ENCODE measurements at places on chromosomes 13 and 19.
A peak's percentile ranks its signal among the peaks of the same experiment; 100 is the strongest.

DNA sequence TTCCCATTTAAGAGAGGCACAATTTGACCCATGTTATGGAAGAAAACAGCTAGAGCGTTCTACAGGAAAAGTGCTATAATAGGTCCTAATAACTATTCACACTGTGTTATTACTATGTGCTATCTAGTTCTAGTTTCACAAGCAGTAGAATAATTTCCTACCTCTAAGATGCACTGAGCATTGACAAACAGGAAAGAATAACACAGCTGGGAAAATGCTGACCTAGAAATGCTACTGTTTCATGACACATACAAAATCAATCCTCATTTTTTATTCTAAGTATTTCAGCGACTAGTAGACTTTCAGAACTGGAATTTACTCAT is 259.5 kb downstream of the ITGBL1 start:
- DNase-seq: no peak

GRCh38 chr13:110259651-110260050 is 47.3 kb downstream of the COL4A1 start:
- no peak for DNase-seq

DNA sequence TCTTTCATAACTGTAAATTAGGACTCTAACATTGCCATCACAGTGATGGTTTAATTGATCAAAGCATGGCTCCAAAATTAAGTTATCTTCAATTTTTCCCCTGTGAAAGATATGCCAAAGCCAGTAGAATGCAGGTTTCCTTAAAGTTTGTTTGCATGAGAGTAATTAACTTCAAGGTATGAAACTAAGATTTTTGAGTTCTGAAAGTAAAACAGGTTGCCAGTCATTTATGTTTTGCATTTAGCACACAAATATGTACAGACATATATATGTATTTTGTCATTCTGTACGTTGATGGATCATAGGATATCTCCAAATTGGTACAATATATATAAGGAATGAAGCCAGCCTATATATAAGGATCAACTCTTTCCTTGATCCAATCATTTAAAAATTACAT is 23.6 kb upstream of the NDFIP2 start:
- DNase-seq: no peak

GRCh38 chr19:58450856-58451357 is 515 bp upstream of the ZNF324B start:
- no peak for DNase-seq

DNA sequence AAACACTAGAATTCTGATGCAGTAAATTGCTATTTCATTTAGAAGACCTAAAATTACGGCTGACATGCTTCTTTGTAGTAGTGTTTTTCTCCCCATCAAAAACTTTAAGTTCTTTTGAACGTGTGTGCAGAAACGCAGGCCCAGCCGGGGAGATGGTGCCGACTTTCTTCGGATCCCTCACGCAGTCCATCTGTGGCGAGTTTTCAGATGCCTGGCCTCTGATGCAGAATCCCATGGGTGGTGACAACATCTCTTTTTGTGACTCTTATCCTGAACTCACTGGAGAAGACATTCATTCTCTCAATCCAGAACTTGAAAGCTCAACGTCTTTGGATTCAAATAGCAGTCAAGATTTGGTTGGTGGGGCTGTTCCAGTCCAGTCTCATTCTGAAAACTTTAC is 98.3 kb downstream of the TNFRSF19 start:
- no peak for DNase-seq

- DNase-seq: no peak
These were observed 141.0 kb downstream of the RAP2A start for GRCh38 chr13:97574926-97575325.

DNA sequence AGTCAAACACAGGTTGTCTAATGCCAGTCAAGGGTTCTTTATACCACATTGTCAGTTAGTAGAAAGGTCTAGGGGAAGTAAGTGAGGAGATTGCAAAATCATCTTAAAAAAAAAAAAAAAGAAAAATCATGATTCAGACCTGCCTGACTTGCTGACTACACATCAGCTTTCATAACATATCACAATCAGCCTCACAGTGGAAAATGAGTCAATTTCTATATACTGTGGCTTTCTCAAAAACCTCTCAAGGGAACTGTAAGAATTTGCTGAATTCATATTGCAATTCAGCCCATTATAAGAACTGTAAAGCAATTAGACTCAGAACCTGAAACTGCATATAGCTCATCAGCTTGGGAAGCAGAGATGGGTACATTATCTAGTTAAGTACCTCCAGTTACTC is 75.3 kb upstream of the GPC6 start:
- DNase-seq: no peak

- DNase-seq: no peak
These were observed 57.1 kb downstream of the GPALPP1 start for GRCh38 chr13:45046445-45046844.

- DNase-seq: no peak
These were observed 826 bp upstream of the BSG start for GRCh38 chr19:571566-571974.

GRCh38 chr13:96279904-96280303 is 190.0 kb downstream of the HS6ST3 start:
- DNase-seq: no peak

- DNase-seq: no peak
These were observed 82.5 kb upstream of the FGF14 start for GRCh38 chr13:102484329-102484728.

GRCh38 chr19:28727480-28728159 is 485.3 kb downstream of the UQCRFS1 start:
- no peak for DNase-seq

- no peak for DNase-seq
These were observed 14.2 kb downstream of the TSHZ3 start for GRCh38 chr19:31334849-31335624.

DNA sequence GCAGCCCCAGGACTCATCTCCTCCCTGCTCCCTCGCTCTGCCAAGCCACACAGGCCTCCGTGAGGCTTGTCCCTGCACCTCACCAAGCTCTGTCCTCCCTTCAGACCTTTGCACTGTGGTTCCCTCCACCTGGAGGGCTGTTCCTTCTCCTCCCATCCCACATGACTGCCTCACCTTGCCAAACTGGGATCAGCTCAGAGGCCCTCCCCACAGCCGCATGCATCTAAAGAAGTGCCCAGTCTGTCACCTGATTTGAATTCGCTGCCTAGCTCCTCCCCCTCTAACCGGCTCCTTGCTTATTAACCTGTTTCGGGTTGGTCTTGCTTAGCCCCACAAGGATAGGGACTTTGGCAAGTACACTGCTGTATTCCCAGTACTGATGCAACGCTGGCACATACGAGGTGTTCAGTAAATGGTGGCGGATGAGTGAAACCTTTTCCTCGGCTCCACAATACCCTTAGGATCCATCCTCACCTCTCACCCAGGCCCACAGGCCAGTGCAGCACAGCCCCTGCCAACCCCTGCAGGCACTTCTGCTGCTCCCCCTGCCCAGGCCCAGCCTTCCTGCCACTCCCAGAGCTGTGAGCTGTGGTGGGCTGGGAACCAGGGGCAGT is 4.4 kb downstream of the AKT2 start:
- no peak for DNase-seq

GRCh38 chr13:112894673-112895481 is 74.1 kb upstream of the MCF2L start:
- no peak for DNase-seq

DNA sequence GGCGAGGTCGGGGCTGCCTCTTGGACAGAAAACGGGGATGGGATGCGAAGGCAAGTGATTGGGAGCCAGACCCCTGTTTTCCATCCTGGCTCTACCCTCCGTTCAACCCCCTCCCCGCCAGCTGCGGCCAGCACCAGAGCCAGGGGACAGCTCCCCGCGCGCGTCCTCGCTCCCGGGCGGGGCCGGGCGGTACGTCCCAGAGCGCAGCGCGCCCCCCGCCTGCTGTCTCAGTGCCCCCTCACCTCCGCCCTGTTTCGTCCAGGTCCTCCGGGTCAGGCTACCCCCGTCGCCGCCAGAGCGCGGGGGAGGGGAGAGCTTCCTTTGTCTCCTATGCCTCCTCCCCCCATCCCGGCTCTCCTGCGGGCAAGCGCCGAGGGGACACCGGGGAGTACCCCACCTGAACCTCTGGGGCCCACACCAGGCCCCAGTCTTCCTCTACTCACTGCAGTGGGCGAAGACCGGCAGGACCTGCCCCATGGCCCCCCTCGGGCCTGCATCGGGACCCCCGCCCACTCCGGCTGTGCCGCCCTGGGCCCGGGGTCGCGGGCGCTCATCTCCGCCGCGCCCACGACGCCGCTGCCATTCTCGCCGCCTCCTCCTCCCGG is 396 bp downstream of the RTN2 start:
- DNase-seq: no peak

GRCh38 chr13:31996601-31997000 is 35.0 kb upstream of the FRY start:
- DNase-seq: no peak

GRCh38 chr13:42614436-42615035 is 40.6 kb downstream of the TNFSF11 start:
- DNase-seq: no peak

GRCh38 chr19:33396701-33397535 is 23.4 kb downstream of the CEBPG start:
- no peak for DNase-seq

DNA sequence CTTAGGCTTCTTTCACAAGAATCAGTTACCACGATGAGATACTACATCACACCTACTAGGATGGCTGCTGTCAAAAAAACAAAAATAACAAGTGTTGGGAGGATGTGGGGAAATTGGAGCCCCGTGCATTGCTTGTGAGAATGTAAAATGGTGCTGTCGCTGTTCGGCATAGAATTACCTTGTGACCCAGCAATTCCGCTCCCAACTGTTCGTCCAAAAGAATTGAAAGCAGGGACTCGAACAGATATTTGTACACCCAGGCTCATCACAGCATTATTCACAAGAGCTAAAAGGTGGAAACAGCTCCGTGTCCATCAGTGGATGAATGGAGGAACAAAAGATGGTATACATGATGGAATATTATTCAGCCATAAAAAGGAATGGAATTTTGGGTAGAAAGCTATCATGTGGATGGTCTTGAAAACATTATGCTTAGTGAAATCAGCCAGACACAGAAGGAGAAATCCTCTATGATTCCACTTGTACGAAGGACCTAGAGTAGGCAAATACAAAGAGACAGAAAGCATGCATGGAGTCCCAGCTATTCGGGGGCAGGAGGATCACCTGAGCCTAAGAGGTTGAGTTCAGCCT is 23.4 kb downstream of the PAK4 start:
- no peak for DNase-seq

- DNase-seq: peak; percentile 91
These were observed at the start of gene STXBP2 for GRCh38 chr19:7636691-7637373. Gene STXBP2 (plus strand): TSS chr19:7637110. CDS start chr19:7637150, 40 bp downstream.

- DNase-seq: no peak
These were observed 421.0 kb upstream of the TSHZ3 start for GRCh38 chr19:31770223-31770622.

DNA sequence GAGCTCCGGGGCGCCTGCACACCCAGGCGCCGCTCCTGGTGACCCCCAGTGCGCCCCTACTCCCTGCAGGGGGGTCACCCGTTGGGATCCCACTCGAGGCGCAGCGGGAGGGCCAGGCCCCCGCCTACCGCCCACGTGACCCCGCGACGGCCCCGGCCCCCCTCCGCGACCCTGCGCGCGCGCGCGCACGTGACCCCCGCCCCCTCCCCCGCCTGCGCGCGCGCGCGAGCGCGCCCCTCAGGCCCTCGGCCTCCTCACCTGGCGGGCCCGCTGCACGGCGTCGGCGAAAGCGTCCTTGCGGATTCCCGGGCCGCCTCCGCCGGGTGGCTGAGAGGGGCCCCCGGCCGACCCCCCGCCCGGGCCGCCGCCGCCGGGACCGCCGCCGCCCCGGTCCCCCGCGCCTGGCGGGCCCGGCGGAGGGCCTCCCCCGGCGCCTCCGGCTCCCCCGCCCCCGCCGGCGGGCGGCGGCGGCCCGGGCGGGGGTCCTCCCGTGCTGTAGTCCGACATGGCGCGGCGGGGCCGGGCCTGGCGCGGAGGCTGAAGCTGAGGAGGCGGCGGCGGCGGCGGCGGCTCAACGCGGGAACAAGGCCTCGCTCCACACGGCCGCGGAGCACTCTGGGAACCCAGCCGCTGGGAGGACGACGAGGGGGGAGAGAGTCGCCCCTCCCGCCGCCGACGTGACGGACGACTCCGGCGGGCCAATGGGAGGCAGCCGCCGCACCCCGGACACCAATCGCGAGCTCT is at the start of gene KHSRP:
Gene KHSRP, minus strand, starts transcription at position 617 of the 744 bp plus-strand sequence. Its CDS starts 110 bp downstream, at position 507.
- no peak for DNase-seq

DNA sequence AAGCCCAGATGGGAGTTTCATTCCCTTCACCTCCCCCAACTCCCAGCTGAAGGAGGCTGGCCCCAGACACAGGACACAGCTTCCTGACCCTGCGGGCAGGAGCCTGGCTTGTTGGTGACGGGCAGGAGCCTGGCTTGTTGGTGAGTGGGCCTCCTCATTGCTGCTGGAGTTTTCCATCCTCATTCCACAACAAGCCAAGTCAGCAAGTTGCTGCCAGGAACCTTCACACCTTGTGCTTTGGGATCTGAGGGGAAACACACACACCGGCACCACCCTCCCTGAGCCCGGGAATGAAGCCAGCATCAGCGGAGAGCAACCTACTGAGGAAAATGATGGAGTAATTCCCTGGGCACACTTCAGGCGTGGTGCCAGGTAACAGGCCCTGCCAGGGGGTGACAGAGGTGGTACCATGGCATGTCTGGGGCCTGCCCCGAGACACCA is 74.9 kb downstream of the ALOX5AP start:
- no peak for DNase-seq

DNA sequence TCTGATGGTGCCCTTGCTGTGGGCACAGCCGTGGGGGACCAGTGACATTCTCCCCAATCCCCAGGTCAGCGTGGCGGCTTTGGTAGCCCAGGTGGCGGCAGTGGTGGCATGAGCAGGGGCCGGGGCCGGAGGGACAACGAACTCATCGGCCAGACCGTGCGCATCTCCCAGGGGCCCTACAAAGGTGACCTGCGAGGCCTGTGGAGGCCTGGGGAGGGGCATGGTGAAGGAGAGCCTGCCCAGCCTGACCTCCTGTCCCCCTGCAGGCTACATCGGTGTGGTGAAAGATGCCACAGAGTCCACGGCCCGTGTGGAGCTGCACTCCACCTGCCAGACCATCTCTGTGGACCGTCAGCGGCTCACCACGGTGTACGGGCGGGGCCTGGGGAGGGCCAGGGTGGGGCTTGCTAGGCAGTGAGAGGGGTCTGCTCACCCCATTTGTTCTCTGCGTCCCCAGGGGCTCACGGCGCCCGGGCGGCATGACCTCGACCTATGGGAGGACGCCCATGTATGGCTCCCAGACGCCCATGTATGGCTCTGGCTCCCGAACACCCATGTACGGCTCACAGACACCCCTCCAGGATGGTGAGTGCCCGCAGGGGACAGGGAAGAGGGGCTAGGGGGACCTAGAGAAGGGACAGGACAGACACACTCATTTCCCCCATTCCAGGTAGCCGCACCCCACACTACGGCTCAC is 7.7 kb upstream of the TIMM50 start:
- DNase-seq: no peak

GRCh38 chr13:113552786-113553434 is 31.6 kb upstream of the TFDP1 start:
- no peak for DNase-seq

GRCh38 chr19:29836409-29836825 is 24.6 kb downstream of the CCNE1 start:
- DNase-seq: no peak
